ENCODE measurements at places on chromosomes 12 and 14.

DNA sequence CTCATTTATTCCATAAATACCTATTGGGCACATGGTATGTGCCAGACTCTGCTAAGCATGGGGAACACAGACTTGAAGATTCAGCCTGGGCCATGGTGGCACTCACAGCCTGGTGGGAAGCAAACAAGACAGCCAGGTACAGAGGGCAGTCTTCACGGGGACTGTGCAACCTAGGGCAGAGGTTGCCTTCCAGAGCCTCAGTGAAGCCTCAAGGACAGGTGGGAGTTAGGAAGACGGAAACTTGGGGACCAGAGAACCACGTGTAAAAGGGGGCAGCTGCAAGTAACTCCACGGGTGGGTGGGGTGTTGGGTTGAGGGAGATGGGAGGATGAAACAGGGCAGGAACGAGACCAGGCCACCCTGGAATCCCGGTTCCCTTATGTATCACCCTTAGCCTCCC, 980 bp upstream of the LTBR start:
- no peak for DNase-seq

DNA sequence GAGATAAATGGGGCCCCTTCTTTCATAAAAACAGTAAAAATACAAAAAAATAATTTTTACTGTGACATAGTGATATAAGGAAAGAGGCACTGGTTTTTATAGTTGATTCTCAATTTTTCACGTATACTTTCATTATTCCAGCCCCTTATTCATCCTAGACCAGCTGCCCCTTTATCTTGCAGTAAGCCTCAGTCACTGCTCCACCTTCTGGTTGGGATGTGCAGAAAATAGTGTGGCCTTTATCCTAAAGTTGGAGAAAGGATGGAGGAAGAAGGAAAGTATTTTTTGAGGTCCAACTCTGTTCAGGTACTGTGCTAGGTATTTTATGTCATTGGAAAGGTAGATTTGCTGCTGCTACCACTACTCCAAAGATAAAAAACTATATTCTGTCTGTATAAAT, 172.7 kb downstream of the ANO6 start:
- DNase-seq = no peak

DNA sequence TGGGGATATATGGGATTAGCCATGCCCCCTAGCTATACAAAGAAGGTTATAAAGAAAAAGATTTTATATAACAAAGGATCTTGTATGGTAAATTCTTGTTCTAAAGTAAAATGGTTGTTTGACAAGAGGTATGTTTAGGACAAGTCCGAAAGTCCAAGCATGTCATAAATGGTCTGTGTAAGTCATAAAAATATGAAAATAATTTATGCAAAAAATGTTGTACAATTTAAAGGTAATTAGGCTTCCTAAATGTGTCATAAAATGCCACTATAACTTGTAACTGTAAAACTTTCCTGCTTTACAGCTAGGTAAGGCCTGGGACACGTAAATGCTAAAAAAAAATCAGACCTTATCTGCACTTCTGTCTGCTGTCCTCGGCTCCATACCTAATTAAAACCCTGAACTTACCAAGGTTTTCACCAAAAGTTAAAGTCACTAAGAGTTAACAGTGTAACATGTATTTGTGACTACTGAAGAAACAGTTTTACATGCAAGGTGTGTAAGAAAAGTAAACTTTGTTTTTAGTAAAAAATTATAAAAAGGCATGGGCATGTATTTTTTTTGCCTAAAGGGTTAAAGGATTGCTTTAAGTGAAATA, 110.0 kb upstream of the RESF1 start:
- DNase-seq = no peak

GRCh38 chr14:51053157-51053556, 41.7 kb downstream of the TRIM9 start:
- no peak for DNase-seq

- DNase-seq = peak; percentile 40
Measured at GRCh38 chr12:12714276-12715021, 2.7 kb upstream of the CDKN1B start.

GRCh38 chr12:49832836-49833421, 4.7 kb upstream of the NCKAP5L start:
- no peak for DNase-seq

DNA sequence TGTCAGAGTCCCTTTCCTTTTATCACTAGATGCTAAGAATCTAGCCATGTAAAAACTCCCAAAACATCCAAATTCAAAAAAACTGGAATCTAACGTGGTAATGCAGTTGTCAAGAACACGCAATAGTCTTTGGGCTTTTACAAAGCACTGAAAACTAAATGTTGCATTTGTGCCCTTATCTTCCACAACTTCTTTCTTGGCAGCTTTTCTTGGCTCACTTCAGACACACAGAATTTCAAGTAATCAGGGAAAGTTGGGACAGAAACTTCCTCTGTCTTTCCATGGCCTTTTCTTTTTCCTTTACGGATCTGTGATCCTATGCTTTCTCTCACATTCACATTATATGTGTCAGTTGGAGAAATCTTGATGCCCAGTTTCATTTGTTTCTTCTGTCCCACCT, 136.0 kb downstream of the CRADD start:
- no peak for DNase-seq

- DNase-seq = no peak
Measured at GRCh38 chr14:99200654-99201005, 71.4 kb downstream of the BCL11B start.

DNA sequence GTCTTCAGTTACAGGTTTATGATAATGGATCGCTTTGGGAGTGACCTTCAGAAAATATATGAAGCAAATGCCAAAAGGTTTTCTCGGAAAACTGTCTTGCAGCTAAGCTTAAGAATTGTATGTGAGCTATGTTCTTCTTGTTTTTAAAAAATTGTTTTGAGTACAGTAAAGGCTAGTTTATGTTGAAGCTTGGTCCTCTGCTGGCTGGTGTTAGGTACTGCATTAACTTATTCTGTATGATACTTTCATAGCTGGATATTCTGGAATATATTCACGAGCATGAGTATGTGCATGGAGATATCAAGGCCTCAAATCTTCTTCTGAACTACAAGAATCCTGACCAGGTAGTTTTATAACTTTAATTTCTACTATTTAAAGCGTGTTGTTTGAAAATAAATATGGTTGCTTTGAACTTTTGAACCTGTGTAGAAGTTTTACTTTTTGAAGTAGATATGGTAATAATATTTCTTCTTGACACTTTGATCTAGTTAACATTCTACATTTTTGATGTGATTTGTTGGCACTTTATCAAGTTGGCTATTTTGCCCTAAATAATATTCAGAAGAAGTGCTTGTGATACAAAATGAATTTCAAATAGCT, 55.7 kb downstream of the VRK1 start:
- peak; percentile 30 for DNase-seq

DNA sequence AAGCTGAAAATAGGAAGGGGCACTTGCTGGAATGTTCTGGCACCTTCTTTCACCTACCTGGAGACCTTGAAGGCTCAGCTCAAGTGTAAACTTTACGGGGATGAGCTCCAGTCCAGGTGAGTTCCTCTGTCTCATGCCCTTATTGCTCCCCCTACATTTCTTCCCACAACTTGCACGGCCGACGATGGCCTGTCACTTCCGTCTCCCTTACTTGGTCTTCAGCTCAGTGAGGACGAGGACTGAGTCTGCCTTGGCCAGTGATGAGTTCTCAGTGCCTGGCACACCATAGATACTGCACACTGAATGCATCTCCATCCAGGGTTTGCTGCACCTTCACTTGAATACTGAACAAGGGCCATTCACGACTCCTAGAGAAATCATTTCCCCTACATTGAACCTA, 21.4 kb downstream of the ADGRD1 start:
- no peak for DNase-seq

DNA sequence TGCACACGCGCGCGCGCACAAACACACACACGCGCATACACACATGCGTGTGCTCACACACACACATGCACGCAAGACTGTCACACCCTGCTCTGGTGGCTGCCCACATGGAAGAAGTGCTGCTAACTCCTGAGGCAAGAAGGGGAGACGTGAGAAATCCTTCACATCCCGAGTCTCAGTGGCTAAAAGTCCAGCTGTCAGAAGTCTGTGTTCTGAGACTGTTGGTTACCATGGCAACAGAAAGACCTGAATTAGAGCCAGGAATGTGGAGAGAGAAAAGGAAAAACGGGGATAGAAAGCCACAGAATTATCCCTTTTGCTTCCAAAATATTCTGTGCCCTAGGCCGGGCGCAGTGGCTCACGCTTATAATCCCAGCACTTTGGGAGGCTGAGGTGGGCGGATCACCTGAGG, 71.2 kb downstream of the PPFIBP1 start:
- DNase-seq = no peak

DNA sequence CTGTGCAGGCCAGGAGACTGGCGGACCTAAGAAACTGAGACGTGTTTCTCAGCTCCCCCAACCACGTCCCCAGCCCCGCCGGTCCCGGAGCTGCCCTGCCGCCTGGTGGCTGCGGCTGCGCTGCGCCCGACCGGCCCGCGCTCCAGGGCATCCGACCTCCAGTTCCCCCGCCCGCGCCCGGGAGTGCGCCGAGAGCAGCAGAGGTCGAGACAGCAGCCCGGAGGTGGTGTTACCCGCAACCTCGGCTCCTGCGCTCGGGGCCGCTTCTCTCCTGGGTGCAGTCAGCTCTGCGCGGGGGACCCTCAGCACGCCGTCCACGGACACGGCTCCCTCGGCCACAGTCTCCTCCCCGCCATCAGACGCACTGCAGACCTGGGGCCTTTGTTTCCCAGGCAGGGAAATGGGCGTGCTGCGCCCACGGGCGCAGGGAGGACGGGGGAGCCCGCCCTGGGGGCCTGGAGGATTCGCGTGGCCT, 21.6 kb upstream of the GPR132 start:
- DNase-seq = peak; percentile 66

DNA sequence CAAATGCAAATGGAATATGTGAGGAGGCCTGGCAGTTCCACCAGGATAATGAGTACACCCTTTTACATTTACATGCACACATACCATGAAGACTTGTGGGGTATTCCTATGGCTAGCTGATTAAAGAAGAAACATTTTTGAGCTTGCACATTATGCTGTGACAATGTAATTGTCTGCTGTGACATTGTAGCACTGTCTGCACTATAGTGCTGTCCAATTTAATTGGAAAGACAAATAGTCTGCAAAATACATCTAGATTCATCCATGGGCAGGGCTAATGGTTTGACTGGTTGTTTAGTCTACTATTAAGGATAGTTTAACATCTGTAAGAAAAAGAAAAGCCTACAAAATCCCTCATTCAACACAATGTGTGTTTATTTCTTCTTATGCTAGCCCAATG, 1005.6 kb upstream of the LRFN5 start:
- DNase-seq = no peak

GRCh38 chr14:34833549-34834523, 41.3 kb downstream of the BAZ1A start:
- no peak for DNase-seq

DNA sequence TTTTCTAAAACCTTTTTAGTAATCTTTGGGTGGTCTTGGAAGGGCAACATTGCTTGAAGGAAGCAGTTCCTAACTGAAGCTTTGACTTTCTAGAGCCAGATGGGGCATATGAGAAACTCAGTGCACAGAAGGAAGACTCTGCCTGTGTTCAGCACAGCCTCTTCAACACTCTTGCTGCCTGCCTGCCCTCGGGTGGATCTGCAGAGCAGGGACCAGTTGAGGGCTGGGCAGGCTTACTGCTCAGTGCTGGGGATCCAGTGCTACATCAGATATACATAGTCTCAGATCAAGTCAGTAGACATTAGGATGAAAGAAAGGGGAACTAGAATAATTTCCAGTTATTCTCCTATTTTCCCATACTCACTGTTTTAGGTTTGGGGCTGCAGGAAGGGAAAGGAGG, 29.5 kb upstream of the TMX1 start:
- DNase-seq = no peak

- no peak for DNase-seq
Measured at GRCh38 chr12:41467591-41468325, 279.6 kb downstream of the PDZRN4 start.

DNA sequence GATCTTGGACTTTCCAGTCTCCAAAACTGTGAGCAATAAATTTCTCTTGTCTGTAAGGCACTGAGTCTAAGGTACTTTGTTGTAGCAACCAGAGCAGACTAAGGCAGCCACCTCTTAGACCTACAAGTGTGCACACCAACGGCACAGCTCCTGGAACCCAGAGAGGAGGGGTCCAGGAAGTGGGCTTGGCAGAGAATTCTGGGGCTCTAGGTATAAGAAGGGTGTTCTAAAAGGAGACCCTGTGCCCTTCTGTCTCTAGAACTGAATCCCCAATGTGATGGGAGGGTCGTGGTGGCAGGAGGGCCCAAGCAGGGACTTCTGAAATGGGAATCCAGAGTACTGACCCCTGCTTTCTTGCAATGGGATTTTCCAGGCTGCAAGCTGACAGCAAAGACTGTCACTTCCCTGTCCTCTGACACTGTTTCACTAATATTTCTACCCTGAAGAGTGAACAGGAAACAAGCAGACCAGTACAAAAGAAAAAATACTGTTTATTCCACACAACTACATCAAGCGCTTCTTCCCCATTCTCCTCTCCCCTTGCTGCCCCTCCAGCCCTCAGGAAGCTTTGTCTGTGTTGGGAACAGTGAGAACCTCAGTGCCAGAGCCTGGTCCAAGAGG, 13.6 kb upstream of the TFCP2 start:
- DNase-seq = no peak

DNA sequence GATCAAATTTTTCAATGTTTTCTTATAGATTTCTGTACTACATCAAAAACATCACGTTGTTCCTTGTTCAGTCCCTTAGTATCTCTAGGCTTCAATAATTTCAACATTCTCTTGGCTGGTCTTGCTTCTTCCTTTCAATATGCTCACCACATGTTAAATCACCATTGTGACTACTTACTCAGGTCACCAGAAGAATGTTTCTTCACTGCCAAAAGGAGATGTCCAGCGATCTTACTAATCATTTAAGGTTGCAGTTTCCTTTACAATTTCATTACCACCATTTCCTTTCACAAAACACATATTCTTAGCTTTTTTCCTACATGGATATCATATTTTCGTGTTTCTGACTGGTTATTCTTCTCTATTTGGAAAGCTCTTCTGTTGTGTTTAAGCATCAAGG, 363.8 kb downstream of the NAV3 start:
- DNase-seq = no peak

- no peak for DNase-seq
Measured at GRCh38 chr14:44477953-44478352, 29.1 kb downstream of the FSCB start.

DNA sequence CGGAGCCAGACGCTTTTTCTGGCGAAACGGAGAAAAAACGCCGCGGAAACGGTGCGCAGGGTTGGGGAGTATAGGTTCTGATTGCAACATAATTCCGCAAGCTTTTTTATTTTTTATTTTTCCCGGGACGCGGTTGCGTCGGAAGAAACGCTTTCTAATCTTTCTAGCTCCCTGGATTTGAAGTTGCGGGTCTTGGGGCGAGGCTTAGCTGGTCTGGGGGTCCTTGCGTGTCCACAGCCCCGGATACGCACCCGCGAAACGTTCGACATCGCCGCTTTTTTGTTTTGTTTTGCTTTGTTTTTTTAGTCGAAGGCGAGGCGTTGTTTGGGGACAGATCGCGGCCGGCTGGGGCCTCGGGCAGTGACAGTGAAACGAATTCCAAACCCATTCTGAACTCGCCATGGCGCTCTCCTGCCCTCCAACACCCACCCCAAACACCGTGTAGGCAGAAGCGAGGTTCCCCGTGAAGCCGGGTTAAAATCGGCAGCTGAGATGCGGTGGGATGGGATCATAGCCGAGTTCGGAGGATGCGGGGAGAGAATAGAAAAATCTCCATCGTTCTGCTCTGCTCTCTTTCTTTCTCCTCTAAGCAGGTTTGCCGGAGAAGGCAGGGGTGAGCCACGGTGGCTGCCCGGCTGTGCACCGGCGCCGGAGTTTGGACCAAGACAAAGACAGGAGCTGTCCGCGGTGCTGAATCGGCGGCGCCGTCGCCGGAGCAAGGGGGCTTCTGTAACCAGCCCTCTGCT, 8.1 kb upstream of the LHX5 start:
- peak; percentile 31 for DNase-seq

GRCh38 chr14:100542619-100543205, 44.5 kb downstream of the BEGAIN start:
- no peak for DNase-seq
